ENCODE measurements at places on chromosomes 1 and 21. TPM values are rescaled to one million over a fixed set of nuclear protein-coding genes. Genes with fewer than 3 reads are reported as not detected.

FUCA1 gene
- total RNA-seq = 40.6 TPM

IFI44 gene
- 40.6 TPM for total RNA-seq

ZNF593OS gene
- not detected for total RNA-seq

- no peak for DNase-seq
Measured at GRCh38 chr1:95229037-95229436, 5.0 kb upstream of the RWDD3 start.

GRCh38 chr1:40351124-40351523 lies 22.4 kb upstream of the SMAP2 start:
- no peak for DNase-seq

DNA sequence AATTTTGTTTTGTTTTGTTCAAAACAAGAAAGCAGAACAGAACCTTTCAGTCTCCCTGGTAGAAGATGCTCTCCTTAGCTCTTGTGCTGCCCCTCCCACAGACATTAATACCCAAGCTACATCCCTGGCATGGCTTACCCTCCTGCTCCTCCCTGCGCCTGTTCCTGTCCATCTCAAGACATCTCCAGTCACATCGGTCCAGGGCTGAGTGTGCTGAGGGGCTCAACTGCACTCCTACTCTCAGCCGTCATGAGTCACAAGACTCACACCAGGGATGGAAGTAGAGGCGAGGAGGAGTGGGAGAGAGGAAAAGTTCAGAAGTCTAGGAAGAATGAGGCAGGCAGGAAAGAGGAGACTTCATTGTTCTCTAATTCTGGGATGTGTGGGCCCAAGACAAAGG lies 9.2 kb upstream of the TACSTD2 start:
- DNase-seq = no peak

DNA sequence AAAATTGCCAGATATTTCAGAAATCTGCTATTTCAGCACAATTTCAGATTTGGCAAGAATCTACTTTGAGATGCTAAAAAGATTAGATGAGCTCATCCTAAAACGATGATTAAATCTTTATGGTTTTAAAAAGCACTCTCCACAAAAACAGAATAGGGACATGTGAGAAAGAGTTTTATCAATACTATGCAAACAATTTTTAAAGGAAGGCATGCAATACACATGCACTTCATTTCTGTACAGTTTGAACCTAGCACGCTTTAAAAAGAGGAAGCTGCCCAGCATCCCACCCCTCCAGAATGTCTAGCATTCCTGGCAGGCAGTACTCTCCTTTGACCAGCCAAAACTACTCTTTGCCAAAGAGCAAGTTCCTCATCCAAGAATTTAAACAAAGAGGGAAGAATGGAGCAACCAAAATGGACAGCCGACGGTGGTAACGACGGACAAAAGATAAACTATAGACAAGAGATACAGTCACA lies 1.3 kb downstream of the ARHGAP29 start:
- DNase-seq = no peak

All from mesenteric fat pad (tissue), 1 donor.